Activated naive CD4-positive, alpha-beta T cell (primary cell): ENCODE measurements at places on chromosomes 12 and 14.

DNA sequence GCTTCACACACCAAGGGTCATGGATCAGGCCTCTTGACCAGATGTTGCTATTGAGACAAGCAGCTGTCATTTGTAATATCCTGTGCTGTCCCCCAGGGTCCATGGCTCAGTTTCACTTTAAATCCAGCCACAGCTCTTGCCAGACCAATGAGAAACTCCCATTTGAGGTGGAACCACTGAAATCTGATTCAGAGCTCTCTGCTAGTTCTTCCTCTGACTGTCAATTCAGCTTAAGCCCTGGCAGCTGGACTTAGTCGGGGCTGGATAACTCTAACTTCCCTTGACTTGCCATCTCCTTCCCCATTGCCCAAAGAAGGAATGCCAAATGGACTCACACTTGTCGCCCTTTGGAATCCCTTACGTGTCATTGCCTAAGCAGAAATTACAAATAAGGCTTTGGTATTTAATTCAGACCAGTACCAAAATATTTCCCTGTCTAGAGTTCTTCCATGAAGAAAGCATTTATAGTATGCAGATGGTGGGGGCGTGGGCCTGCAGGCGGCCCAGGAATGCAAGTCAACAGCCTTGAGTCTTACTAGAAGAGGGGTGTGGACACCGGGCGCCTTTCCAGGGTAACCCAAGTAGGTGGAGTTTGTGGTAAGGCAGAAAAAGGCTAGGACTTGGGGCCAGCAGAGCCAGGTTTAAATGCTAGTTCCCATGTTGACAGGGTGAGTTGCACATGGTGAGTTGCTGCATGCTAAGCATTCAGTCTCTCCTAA is 96.9 kb upstream of the TMPO start:
- DNase-seq: no peak

GRCh38 chr14:64725879-64726584 is 21.8 kb downstream of the PLEKHG3 start:
- DNase-seq: no peak

DNA sequence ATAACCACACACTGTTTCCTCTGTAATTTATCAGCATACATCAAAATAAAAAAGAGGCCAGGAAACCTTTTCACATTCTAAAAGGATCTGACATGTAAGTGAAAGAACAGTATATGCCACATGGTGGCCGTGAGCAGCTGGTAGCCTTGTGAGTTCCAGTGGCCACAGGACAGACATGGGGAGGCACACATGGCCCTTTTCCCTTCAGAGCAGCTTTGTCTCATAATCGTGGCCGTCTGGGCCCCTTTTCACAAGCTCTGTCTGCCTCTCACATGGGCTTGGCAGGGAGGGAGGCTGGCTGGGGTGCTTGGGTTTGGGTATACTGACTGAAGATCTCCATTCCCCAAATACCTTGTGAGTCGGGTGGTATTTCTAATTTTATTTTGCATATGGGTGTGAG is 1.5 kb upstream of the ZDHHC22 start:
- no peak for DNase-seq

DNA sequence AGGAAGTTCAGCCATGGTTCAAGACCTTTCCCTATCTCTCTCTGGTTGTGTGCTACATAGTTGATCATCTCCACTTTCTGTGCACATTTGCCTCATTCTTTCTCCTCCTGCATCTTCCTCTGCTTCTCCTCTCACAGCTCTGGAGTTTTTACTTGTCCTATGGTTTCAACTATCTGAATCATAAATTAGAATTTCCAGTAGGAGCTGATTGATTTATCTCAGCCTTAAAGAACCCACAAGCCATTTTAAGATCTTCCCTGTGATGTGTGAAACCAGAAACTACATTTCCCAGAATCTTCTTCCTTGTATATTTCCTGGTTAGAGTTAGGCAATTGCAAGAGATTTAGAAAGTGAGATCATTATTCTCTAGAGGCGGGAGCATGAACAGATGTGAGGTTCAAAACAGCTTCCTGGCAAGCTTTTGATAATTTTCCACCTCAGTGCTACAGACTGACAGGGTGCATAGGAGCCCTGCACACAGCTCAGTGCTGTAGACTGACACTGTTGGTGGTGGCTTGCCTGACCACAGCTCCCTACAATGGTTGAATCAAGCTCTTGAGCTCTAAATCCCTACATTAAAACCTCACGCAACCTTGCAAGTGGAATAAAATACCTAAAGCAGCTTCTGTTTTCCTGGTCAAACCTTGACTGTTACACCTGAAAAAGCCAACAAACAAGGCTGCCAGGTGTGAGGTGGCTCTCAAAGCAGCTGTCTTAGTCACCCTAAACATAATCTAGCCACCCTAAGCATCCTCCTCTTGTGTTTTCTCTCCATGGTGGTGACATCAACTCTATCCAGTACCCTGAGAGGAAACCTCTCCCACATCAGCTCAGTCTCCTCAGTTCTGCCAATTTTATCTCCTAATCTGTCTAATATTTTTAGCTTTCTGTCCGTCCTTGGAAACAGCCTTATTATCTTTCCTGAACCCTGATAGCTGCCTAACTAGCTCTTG is 21.5 kb upstream of the IFNG start:
- no peak for DNase-seq

GRCh38 chr12:133081159-133081780 is 547 bp downstream of the ZNF140 start:
- no peak for DNase-seq

GRCh38 chr14:59018460-59018859 is 170.0 kb upstream of the DAAM1 start:
- no peak for DNase-seq

DNA sequence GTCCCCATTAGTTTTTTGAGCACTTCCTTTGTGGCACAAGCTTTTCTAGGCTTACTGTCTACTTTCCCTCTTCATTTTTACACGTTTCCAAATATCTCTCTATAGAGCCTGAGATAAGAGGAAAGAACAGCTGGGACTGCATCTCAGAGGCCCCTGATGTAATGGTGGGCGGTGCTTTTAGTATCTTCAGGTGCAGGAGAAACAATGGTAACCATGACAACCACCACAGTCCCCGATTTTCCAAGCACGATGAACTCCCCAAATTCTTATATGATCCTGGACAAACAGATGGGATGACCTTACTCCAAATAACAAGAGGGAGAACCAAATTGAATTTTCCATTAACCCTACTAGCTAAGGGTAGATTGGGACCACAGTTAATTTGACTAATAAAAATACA is 103.3 kb downstream of the AEBP2 start:
- no peak for DNase-seq

DNA sequence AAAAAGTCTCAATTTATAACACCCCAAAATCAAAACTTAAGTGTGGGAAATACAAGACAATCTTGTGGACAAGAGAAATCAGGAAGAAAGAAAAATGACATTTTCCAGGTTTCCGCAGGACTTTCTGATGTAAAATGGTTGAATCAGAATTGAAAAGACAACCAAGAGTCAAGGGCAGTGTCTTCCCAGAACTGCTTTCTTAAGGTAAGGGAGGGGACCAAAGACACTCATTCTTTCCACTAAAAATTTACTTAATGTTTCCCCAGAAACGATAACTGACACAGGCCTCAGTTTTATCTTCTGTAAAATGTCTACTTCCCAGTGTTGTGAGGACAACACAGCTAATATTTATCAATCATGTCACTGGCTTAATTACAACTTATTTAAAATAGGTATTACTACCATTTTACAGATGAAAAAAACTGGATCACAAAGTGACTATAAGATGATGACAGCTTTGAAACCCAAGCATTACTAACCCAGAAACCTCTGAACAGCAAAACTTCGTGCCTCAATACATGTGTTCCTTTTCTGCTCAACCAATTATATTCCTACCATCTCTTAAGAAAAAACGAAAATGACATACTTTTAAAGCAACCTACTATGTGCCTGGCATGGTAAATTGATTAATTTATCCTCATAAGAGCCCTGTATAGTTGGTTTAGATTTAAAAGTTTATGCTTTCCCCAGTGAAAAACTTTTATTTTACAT is 4.6 kb downstream of the SINHCAF start:
- DNase-seq: no peak

DNA sequence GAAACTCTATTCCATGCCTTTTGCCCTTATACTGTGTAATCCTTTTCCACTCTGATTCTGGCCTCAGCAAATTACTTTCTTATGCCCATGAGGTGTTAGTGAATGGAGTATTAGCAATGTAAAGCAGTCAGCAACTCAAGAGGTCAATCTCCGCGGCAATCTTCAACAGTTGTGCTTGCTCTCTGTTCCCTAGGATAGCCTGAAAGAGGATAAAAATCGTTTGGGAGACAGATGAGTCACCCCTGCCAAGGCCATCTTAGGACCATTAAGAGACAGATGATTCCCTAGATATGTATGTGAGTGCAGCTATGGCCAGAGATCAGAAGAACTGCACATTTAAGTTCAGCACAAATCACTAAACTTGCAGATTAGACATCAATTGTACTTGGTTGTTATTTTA is 1145.8 kb downstream of the GALC start:
- DNase-seq: no peak

GRCh38 chr14:105337966-105338741 is 23.6 kb downstream of the PACS2 start:
- no peak for DNase-seq

GRCh38 chr14:65263177-65263788 is 149.2 kb upstream of the FUT8 start:
- DNase-seq: no peak

DNA sequence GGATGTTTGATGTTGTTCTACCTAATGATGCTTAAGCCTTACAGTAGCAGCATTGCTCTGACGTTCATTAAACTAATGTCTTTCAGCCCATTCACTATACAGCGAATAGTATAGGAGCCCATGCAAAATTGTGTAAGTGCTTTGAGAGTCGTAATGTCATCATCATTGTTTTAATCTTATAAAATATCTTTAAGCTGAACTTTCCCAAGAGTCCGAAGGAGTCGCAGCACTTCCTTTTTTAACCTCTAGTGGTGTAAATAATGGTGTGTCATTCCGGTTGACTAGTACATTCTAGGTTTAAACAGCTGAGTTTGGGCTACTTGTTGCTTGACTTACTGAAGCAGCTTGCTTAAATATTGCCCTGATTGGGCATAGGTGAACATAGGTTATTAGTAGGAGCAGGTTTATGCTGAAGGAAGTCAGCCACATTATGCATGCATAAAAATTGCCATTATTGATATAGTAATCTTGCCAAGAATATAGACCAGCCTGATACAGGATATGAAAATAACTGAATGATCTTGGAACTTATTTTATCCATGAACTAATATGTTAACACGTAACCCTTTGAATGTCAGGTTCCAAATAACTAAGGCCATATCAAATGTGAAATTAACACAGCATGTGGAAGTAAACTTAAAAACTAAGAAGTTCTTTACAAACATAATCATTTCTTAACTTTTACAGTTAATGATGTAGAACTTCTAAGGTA is 2.6 kb downstream of the WNK1 start:
- no peak for DNase-seq

DNA sequence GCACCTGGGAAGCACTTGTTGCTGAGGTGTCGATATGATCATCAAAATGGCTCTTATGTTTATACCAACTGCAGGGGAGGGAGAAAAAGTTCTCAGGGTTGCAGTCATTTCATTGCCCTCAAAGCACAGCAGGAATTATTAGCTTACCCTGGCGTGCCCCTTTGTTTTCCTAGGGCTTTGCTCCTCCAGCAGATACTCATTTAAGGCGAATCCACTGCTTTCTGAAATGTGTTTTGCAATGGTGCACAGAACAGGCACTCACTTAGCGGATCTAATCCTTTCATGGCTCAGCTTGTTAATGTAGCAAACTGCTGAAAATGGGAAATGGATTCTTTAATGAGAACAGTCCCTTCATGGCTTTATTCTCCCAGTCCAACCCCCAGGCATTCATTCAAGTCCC is 76.7 kb downstream of the NKX2-1 start:
- no peak for DNase-seq

DNA sequence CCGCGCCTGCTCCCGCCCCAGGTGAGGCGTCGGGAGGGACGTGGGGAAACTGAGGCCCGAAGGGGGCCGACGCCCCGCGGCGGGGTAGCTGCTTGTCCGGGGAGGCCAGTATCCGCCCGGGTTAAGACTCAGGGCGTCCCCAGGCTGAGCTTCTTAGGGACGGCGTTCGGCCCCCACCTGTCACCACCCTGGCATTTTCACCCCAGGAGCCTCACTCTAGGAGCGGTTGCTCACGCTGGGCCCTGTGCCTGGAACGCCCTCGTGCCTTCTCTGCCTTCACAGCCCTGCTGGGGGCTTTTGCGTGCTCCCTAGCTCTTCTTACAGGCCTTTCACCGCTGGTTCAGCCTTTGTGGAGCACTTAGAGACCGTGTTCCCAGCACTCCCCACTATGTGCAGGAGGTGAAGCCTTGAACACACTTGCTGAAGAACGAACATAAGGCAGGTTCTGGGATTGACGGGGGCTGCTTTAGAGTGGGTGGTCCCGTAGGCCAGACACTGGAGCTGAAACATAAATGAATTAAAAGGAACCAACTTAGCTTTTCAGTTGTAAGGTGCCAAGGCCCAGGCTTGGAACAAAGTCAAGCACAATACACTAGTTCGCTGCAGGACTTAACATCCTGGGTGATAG is 601 bp downstream of the ZNF839 start:
- peak; percentile 47 for DNase-seq

- DNase-seq: no peak
Measured at GRCh38 chr12:105335856-105336255, 5.4 kb downstream of the C12orf75 start.

GRCh38 chr12:46676396-46676795 is 149.4 kb downstream of the SLC38A4 start:
- DNase-seq: no peak

- no peak for DNase-seq
Measured at GRCh38 chr14:58881433-58881832, 243.7 kb downstream of the DACT1 start.

DNA sequence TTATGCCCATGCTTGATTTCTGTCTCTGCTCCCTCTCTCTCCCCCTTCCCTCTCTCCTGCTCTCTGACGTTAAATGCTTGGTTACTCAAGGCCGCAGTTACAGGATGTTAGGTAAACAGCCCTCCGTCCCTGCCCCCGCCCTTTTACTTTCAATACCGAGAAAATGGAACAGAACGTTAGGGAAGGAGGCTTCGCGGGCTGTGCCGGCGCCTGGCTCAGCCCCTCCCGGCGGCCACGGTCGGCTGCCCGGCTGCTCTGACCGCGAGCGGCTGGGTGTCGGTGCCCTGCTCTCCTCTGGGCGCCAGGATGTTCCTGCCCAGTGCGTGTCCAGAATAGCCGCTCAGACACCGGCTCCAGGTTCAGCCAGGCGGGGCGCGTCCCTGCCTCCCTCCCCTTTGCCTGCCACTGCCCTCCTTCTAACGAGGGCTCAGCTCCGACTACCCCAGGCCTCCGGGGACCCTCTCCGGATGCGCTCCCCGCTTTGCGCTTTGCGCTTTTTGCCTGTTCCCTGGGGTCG is 166.1 kb downstream of the ADCK1 start:
- DNase-seq: no peak

- DNase-seq: no peak
Measured at GRCh38 chr12:50181691-50182090, 14.5 kb upstream of the CERS5 start.
